NCI-H187 (cell line): ENCODE measurements at places on chromosomes 3 and 15.

- DNase-seq = no peak
Measured at GRCh38 chr3:51916418-51916817, 13.3 kb upstream of the IQCF1 start.

DNA sequence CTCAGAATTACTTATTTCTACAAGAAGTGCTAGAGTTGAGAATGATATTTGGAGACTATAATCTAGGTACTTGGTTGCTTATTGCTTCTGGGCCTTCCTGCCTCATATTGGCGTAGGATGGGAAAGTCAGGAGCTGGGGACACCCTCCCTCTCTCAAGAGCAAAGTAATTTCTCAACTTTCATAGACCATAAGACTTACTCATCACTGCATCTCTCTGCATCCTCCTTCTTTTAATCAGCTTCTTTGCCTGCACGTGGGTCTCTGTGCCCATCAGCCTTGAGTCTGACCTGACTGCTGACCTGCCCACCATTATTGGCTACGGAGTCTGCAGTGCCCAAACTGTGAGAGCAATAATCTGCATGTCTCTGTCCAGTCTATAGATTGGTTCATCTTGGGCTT is 27.3 kb upstream of the XIRP1 start:
- no peak for DNase-seq

GRCh38 chr3:9194509-9195184 is 54.8 kb downstream of the SRGAP3 start:
- no peak for DNase-seq

DNA sequence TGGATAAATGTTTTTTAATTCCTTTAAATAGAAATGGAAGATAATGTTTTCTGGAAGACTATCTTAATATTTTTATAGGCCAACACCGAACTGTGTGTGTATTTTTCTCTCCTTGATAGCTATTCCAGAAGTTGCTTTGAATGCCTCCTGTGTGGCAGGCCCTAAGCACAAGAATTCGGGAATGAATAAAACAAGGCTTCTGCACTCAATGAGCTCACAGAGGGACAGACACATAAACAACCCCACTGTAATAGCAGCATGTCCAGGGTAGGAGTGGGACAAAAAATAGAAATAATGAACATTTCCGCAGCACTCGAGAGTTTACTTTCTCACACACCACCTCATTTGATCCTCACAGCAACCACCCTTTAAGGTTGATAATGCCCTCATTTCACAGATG is 18.0 kb downstream of the SRGAP3 start:
- no peak for DNase-seq

- no peak for DNase-seq
Measured at GRCh38 chr15:86556396-86557017, 476.8 kb downstream of the AGBL1 start.

DNA sequence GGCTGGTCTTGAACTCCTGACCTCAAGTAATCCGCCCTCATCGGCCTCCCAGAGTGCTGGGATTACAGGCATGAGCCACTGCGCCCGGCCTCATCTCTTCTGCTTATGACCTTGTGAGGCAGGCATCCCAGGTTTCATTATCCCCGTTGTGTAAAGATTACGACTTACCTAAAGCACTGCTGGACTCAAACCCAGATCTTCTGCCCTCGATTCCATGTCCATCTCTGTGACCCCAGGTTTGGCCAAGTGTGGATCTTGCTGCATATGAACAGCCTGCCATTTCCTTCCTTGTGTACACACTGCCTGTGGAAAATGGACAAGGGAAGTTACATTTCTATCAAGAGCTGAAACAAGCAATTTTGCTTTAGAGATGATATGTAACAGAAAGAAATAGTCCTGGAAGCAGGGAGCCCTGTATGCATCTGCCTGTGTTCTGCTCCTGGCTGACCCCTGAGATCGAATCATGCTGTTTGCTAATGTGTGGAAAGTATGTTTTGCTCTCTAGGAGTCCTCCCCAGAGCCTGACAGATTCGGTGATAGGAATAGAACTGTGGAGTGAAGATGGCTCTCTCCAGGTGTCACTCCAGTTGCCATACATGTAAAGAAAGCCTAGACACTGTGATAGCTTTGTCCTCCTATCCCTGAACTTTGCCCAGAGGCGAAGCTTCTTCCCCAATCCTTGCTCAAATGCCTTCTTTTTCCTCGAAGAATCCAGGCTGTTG is 11.8 kb upstream of the LIPC start:
- DNase-seq = no peak

- DNase-seq = no peak
Measured at GRCh38 chr3:127748754-127749327, 73.5 kb downstream of the MGLL start.

DNA sequence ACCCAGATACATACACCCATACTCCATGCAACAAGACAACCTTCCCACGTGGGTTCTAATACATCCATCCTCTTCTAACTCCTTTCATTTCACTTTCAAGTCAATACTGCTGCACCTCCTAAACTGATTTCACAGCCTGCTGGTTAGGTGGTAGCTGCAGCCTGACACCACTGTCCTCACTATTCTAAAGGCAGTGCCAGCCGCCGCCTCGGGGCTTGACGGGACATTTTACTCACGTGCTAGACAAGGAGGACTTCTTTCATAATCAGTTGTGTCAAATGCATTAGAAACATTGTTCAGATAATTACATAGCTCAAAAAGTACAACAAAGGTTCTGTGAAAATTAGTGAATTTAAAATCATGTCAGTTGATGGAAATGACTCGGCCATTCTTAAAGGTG is 6.3 kb downstream of the UROC1 start:
- no peak for DNase-seq

GRCh38 chr3:119297169-119297568 is 3.0 kb downstream of the ARHGAP31 start:
- DNase-seq = no peak

DNA sequence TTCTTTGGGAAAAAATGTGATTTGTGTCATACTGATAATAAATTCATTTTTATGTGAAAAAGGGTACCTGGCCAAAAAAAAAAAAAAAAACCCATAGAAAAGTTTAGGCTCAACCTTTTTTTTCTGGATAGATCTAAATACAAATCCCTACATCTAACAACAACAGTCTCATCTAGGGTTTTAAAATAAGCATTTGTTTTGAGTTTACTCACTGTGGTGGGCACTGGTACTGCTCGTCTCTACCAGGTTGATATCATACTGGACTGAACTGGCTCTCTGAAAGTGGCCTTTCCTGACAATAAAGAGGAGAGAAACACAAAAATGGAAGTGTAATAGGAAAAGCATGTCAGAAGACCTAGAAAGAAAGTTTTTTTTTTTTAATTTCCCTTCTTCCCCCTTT is 52.0 kb downstream of the FBXO22 start:
- no peak for DNase-seq

DNA sequence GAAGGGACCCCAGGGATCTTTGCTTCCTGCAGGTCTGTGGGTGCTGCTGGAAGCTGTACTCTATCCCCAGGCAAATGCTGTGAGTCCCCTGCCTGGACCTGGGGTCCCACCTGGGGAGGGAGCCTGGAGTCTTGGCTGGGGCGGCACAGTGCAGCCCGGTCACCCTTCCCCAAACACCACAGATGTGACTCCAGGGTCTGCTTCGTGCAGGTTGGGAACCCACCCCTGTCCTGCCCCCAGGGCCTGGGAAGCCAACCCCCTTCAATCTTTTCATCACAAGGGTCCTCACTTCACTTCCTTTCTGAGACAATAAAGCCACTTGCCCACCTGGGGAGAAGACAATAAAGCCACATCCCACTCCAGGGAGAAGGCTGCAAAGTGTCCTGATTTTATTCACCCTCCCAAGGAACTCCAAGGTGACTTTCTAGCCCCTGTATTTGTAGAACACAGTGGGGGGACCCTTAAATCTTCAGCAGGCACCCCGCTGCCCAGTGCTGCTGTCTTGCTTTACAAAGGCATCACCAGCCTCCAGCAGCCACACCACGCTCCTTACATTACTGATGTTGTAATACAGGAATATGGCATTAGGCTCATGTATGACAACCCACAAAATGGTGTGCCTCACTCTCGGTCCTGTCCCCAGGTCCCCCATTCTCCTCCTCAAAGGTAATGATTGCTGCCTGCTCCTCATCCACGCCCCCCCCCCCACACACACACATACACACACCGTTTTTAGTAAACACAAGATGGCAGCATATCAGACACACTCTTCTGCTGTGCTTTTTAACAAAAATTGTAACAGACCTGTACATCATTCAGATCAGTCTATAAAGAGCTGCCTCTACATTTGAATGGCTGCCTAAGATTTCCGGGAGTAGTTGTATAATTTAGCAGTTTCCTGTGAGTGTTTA is 9.9 kb downstream of the C3orf22 start:
- no peak for DNase-seq

- DNase-seq = no peak
Measured at GRCh38 chr15:63344731-63345390, 36.8 kb downstream of the CA12 start.

GRCh38 chr3:76954412-76954811 is 85.5 kb upstream of the ROBO2 start:
- no peak for DNase-seq

- no peak for DNase-seq
Measured at GRCh38 chr3:43874731-43875130, 184.0 kb downstream of the ABHD5 start.

DNA sequence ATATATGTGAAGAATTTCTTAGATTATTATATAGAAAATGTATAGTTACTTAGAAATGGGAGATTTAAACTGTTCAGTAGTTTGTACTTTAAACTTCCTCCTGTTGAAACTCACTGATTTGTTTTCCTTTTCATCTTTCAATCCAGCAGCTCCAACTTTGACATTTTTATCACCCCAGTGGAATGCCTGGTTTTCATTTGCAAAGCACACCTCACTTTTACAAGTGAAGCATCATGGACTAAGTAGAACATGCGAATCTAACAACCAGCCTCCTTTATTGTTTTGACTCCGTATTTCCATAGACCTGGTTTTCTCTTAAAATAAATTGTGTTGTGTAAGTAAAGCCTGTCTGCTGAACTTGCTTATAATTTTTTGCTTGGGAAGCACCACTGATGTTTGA is 97.8 kb upstream of the ROBO2 start:
- DNase-seq = no peak

- no peak for DNase-seq
Measured at GRCh38 chr3:86563400-86563970, 427.5 kb downstream of the VGLL3 start.

DNA sequence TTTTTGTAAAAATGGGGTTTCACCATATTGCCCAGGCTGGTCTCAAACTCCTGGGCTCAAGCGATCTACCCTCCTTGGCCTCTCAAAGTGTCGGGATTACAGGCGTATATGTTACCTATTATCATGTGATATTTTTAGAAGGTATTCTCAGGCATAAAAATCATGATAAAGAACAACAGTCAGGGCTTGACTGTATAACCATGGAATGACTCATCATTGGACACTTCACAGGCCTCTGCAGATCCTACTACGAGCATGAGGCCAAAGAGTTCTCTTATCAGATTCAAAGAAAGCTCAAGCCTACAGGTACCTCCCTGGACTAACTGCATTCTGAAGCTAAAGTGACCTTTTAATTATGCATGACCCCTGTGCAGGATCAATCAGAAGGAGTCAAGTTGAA is 91.7 kb upstream of the PRICKLE2 start:
- DNase-seq = no peak

DNA sequence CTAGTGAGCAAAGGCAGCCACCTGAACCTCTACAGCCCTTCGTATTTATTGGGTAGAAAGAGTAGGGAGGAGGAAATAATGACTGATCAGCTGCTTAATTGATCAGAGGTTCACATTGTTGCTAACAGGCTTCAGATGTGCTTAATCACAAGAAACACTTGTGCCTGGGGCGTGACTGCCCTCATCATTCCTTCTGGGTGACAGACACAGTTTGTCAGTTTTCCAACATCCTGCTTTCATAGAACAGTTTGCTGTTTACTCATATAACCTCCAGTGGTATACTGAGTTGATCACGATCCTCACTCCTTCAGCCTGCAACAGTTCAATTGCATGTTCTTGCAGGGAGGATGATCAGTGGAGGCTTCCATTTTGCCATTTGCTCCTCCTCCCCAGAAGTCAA is 13.6 kb upstream of the CASR start:
- DNase-seq = no peak

DNA sequence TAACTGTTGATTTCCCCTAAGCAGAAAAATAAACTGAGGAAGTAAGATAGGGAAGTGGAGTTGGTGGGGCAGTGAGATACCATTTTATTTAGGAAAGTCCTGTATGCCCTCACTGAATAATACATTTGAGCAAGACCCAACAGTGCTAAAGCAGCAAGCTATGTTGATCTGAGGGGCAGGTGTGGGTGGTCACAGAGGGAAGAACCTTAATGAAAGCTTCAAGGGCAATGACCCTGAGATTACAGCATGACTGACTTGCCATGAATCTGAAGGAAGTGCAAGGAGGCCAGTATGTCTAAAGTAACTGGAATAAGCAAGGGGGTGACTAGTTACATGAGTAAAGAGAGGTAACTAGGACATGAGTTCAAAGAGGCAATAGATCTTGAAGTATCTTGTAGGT is 159.5 kb downstream of the CD47 start:
- DNase-seq = no peak

GRCh38 chr3:73939985-73940384 is 315.2 kb upstream of the PDZRN3 start:
- no peak for DNase-seq

GRCh38 chr3:123791417-123791816 is 92.7 kb downstream of the MYLK start:
- DNase-seq = no peak

GRCh38 chr3:37510755-37511154 is 336.4 kb upstream of the LRRFIP2 start:
- no peak for DNase-seq

DNA sequence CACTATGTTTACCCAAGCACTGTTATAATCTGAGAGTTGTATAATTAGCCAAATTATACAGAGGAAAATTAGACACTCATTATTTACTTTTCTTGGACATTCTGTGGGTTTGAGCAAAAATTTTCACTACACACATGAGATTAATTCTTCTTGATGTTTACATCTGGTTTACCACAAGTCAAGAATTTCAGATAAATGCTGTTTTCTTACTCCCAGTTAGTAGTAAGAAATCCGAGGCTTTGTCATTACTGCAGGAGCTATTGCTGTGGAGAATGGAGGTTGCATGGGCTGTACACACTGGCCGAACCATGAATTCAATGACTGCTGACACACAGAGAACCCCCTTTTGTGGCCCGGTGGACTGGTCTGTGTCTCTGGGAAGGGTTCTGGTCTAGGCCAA is 207.7 kb upstream of the CFAP20DC start:
- no peak for DNase-seq

DNA sequence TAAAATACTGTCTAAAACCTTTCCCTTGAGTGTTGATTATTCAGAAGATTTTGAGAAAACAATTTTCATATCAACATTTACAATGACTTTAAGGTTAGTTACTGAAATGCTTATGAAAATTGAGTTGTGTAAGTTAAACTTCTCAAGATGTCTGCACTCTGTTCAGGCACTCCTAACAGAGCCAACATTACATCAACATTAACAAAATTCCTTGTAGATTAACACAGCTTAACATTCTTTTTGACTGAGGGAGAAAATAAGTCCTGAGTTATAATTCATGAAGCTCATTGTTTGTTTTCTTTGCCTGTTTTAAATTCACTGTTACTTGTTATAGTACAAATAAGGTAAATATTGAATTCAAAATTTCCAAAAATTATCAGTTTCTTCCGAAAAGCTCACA is 9.0 kb downstream of the ACKR4 start:
- DNase-seq = no peak
